ENCODE measurements at places on chromosomes 6 and 20. TPM values are rescaled to one million over a fixed set of nuclear protein-coding genes. Genes with fewer than 3 reads are reported as not detected.

SLC2A10 gene
- 16.0 TPM for total RNA-seq

SGK2 gene
- 0.34 TPM for total RNA-seq

CRIP3 gene
- total RNA-seq, result 0.34 TPM

FGD2 gene
- not detected for total RNA-seq

TRAPPC3L gene
- total RNA-seq, result 0.17 TPM

STMN3 gene
- 1.2 TPM for total RNA-seq

RCAN2 gene
- total RNA-seq, result 0.34 TPM

CST4 gene
- not detected for total RNA-seq

PXDC1 gene
- total RNA-seq, result 61.5 TPM

TCP11 gene
- 0.28 TPM for total RNA-seq

IMPG1 gene
- total RNA-seq, result not detected

SF3B5 gene
- 69.7 TPM for total RNA-seq

NRSN2 gene
- total RNA-seq, result 40.2 TPM

ERVFRD-1 gene
- 0.05 TPM for total RNA-seq

TMEM63B gene
- 36.3 TPM for total RNA-seq

LY6G5C gene
- 3.6 TPM for total RNA-seq

SLC24A3 gene
- not detected for total RNA-seq

LHFPL5 gene
- not detected for total RNA-seq

MUC22 gene
- not detected for total RNA-seq

STMND1 gene
- total RNA-seq, result not detected
